ENCODE measurements at places on chromosomes 5 and 9.

- no peak for DNase-seq
These were observed 8.8 kb downstream of the HOMER1 start for GRCh38 chr5:79505138-79505537.

GRCh38 chr9:14273696-14274121, 40.2 kb downstream of the NFIB start:
- DNase-seq, result no peak

DNA sequence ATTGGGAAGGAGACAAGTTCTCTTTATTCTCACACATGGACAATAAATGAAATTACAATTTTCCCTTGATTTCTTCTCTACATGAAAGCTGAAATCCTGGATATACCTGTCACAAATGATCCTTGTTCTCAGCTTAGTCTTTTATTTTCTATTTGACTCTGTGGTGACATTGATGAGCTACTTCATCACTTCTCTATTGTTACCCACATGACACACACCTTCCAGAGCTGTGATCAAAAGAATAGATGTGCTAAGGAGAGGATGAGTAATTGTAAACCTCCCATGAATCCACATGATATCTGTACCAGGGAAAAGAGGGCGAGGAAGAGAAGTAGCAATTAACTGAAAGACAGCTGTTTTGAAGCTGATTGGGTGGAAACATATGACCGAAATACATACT, 102.0 kb downstream of the CAVIN4 start:
- no peak for DNase-seq

- DNase-seq, result no peak
These were observed 215.1 kb downstream of the CD180 start for GRCh38 chr5:66981266-66982055.

DNA sequence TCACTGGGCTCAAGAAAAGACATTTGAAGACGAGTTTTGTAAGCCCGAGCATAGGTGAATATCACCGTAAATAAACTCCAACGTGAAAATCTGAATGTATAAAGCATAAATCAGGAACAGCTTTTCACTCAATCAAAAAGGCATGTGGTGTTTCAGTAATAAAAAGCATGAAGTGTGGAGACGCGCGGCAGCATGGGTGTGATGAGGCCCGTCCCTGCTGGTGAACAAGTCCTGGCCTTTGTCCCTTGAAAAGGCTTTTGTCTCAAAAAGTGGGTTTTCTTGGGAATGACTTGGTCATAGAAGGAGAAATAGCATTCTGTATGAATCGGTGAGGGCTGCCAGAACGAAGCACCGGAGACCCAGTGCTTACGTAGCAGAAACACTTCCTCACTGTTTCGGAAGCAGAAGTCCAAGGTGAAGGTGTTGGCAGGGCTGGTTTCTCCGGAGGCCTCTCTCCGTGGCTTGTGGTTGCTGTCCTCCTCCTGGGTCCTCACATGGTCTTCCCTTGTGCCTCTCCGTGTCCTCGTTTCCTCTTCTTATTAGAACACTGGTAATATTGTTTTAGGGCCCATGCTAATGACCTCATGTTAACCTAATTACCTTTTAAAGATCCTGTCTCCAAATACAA, 24.9 kb downstream of the ROPN1L start:
- DNase-seq, result no peak

GRCh38 chr5:167555565-167556166, 735.8 kb upstream of the WWC1 start:
- no peak for DNase-seq

DNA sequence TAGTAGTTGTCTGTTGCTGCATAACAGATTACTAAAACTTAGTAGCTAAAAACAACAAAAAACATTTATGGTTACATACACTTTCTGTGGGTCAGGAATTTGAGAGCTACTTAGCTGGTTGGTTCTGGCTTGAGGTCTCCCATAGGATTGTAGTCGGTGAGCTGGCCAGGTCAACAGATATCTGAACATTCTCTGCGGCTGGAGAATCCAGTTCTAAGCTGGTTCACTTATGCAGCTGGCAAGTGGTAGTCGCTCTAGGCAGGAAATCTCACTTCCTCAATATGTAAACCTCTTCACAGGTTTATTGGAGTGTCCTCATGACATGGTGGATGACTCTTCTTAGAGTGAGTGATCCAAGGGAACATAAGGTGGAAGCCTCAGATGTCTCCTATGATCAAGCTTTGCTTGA, 65.7 kb upstream of the TNFAIP8 start:
- DNase-seq, result no peak

GRCh38 chr5:97142521-97143254, at the start of gene LIX1:
Gene LIX1, minus strand, starts transcription at chr5:97142611. Its CDS starts 35 bp downstream, at chr5:97142576.
- peak; percentile 55 for DNase-seq

- no peak for DNase-seq
These were observed 43.3 kb upstream of the NCS1 start for GRCh38 chr9:130128733-130129431.

DNA sequence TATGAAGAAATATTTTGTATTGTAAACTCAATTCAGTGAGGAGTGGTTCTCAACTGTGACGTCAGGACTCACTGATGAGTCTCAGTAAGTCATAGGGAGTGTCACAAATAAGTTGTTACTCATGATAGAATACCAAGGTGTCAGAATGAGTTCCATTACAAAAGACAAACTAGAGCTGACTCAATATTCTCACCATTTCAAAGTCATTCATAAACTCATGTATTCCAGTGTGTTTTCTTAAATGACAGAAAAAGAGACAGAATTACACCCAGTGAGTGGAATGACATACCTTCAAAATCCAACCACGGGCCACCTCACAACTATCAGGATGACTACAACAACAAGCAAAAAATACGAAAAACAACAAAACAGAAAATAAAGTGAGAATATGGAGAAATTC, 321.5 kb downstream of the ENC1 start:
- no peak for DNase-seq

DNA sequence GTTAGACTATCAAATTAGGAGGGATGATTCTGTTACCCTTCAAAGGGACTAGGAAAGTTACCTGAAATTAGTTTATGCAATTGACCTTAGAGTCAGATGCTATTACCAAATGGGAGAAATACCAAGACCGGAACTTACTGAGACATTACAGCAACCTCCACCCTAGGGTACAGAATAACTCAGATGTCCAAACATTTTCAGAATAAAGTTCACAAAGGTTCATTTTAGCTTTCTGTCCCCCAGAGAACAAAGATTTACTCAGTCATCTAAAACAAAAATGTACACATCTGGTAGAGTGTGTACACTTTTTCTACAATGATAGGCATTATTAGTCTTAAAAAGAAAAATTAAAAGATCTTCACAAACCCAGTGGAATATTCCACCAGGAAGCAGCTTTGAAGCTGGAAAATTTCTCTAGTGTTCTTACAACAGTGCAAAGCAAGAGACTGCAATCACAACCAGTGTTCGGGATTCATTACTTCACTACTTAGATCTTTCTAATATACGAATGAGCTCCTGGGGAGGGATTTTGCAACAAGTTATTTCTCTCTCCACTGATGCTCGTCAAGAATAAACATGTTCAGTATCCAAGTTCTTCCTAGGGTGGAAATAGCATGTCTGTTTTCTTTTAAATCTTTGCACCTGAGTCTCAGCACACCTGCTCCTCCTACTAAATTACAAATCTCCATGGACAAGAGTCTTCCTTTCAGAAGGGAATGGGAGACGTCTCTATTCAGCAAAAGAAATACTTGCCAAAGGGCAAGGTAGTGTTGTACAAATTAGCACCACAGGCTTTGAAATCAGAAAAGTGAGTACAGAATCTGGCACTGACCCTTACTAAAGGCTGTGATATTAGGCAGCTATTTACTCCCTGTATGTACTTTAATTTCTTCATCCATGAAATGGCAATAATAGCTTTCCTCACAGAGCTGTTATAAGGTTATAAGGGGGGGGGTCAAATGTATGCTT, 8.8 kb downstream of the ETF1 start:
- no peak for DNase-seq

DNA sequence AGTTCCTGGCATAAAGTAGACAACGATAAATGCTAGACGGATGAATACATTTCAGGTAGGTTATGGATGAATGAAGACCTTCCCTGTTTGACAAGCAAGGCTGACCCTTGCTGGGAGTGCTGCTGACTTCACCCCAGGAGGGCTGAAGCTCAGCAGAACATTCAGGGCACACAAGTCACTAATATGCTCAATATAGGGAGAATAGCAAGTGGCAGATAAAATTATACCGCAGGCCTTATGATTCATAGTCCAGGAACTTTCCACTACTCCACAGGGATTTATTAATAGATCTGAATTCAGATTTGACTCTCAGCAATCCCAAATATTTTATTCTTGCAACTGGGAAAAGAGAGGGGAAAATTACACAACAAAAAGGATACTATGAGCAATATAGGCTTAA, 38.2 kb upstream of the GRAMD2B start:
- no peak for DNase-seq

DNA sequence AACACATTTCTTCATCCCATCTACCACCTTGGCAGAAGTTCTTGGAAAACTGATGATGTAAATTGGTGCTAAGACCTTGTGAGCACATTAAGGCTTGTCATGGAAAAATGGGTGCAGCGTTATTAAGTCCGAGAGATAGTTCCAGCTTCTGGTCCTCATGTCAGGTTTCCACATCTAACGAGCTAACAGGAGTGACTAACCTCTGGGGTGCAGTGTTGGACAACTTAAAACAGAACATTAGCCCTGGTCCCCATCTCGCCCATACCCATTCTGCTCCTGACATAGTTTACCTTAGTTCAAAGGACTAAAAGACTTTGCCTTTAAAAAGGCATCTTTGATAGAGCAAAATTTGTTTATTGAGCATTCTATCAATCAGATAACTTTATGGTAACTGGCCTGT, 128.0 kb downstream of the SLC1A3 start:
- DNase-seq, result no peak

DNA sequence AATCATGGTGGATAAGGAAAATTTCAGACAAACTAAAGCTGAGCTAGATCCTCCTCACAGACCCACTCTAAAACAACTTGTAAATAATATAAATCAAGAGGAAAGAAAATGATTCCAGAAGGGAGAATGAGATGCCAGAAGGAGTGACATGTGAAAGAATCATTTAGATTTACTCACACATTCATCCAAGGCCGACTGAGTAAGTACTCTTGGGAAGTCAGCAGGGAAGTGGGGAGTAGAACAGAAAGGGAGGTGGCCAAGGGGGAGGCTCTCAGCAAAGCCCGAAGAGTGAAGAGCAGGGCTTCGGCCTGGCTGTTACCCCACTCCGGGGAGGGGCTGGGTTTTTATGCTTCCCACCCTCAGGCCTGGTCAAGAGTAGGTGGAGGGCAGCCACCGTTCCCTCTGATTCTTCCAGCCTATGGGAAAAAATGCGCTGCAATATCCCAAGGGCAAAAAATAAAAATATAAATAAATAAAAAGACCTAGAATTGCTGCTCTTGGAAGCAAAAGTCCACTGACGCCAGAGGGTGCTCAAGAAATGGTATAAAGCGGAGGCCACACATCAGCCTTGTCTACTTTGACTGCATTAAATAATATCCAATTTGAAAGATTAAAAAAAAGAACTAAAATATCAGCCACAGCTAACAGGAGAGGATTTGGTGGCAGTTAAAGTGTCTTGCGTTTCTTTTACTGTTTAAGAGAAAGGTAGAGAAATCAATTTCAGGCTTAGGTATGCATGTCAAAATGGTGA, 110.2 kb upstream of the COL5A1 start:
- DNase-seq, result no peak

DNA sequence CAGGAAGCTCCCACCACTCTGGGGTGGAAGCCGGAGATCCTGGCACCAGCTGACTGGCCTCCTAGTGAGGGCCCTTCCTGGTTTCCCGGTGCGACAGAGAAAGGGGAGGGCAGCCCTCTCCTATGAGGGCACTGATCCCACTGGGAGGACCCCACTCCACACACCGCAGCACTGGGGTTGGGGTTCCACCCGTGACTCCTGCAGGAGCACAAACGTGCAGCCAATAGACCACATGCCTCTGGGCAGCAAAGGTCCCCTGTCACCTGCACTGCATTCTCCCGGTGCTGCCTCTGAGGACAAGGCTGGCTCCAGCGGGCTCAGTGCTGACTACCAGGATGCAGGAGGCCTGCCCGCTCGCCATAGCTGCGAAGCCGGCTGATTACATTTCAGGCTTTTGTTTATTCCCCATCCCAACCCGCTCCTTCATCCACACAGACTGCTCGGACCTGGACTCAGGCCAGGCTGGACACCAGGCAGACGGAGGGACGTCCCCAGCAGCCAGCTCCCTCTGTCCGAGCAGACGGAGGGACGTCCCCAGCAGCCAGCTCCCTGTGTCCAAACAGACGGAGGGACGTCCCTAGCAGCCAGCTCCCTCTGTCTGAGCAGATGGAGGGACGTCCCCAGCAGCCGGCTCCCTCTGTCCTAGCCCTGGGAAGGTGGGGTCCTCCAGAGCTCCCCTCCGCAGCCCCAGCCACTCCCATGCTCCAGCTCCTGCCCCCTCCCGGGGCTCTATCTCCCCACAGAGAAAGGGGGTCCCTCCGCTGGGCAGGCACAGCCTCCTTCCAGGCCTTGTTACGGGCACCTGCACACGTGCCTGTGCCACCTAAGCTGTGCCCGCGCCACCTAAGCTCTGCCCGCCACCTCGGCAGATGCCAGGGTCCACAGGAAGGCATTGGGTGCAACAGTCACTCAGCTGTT, 8.8 kb upstream of the CEP72 start:
- DNase-seq, result no peak

DNA sequence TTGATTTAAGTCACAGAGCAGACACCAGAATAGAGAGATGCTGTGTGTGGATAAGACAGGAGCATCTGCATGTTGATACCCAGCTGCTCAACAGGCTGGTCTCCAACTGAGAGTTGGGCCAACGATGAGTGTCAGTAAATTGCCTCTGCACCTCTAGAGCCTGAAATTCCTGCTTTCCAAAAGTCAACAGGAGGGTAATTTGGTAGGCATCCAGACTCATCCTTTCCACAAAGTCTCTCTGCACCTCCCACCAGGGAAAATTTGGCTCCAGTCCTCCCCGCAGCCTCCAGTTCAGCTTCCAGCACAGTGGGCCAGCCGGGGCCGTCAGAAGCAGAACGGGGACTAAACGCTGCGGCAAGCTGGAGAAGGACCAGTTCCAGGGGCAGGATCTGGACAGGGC, 136.9 kb downstream of the RFK start:
- DNase-seq, result no peak

DNA sequence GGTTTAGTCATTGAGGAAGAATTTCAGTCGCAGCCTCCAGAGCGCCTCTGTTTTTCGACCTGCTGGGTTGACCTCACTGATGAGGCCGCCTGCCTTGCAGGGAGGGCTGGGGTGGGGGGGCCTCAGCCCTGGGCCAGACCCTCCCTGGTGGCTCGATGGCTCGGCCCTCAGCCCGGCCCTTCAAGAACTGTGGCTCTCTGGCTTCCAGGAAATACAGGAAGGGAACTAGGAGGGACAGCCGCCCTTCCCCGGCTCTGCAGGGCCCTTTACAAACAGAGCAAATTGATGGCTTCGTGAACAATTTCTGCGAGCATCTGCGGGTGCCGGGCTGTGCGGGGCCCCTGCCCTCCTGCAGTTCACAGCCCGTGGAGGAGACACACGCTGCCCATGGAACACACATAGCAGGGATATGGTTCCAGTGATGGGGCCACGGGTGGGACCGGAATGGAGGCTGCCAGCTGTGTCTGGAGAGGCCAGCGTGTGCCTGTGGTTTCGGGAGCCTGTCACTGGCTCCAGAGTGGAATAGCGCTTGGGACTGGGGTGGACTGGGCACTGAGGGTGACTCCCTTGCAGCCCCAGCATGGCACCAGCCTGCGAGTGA, 39.6 kb downstream of the COL5A1 start:
- DNase-seq, result peak; percentile 58
